Activated CD4-positive, alpha-beta memory T cell treated with anti-CD3 and anti-CD28 coated beads for 36 hours (primary cell): ENCODE measurements at places on chromosomes 16 and 17. TPM values are rescaled to one million over a fixed set of nuclear protein-coding genes. Genes with fewer than 3 reads are reported as not detected.
A peak's percentile ranks its signal among the peaks of the same experiment; 100 is the strongest.

DNA sequence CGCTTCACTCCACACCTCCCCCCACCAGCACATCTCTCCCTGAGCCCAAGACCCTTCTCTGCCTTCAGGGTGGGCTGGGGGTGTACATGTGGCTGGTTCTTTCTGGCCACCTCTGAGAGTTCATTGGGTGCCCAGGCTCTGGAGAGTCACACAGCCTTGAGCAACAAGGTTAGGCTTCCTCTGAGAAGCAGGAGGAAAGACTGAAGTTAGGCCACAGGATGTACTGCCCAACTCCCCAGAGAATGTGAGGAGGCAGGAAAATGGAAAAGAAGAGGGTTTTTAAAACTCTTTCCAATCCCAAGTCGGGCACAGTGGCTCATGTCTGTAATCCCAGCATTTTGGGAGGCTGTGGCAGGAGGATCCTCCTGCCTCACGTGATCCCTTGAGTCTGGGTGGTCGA lies 7.3 kb downstream of the PCGF2 start:
- DNase-seq = no peak

G6PC1 gene
- total RNA-seq = not detected

SLC52A1 gene
- total RNA-seq = 0.31 TPM

DNA sequence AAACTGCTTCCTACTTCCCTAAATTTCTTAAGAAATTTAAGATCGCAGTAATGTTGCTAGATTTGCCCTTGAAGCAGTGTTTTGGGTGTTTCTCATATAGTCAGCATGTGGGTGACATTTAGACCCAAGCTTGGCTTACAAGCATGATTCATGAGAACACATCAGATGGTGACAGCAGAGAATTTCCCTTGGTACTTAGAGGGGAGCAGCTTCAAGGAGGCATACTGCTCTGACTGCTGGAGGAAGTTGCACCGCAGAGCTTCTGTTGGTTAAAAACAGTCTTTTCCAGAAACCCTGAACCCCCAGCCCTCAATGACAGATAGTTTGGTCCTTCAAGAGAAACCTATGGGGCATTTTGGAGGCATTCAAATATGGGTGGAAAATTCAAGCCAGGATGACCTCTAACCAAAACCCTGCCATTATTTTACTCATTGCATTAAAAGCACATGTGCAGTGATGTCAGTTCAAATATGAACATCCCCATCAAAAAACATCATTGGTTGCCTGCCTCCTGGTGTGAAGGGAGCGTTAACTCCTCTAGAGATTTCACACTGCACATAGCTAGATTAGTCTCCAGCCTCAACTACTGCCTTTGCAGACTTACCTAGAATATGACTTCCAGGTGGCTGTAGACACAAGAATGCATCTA lies 201.5 kb upstream of the CACNG5 start:
- peak; percentile 70 for DNase-seq

- no peak for DNase-seq
These were observed 1.7 kb upstream of the RRAD start for GRCh38 chr16:66926961-66927436.

- DNase-seq = no peak
These were observed 15.6 kb downstream of the NLRC3 start for GRCh38 chr16:3561626-3562025.

MT1A gene
- not detected for total RNA-seq

- no peak for DNase-seq
These were observed 182.9 kb downstream of the RBFOX1 start for GRCh38 chr16:7515543-7515942.

EVI2A gene
- total RNA-seq = 24.5 TPM

DNA sequence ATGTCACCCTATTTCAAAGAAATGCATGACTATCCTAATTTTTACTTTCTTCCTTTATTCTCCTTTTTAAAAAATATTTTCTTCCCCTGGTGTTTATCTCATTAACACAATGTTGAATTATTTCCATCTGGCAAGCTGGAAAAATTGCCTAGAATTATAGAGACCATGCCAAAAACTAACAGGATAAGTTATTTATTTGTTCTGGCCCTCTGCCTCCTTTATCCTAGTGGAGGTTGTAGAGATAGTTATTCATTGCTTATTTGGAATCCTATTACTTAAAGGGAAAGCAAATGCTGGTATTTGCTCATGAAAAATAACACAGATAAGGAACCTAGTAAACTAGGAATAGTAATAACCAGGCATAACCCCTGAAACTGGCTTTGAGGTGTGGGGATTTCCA lies 684.9 kb upstream of the KIF2B start:
- DNase-seq = no peak
